ENCODE measurements at places on chromosomes 16 and 17.

- DNase-seq = no peak
Observed at GRCh38 chr17:34672176-34672785, 92.9 kb downstream of the TMEM132E start.

DNA sequence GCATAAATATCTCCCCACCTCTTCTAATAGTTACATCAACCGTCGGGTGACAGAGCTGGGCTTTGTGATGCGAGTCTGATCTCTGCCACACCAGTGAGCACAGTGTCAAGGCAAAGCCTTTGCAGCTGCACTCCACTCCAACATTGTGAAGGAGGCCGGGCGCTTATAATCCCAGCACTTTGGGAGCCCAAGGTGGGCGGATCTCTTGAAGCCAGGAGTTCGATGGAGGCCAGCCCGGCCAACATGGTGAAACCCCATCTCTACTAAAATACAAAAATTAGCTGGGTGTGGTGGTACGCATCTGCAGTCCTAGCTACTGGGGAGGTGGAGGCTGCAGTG lies 18.9 kb downstream of the CYB5D2 start:
- DNase-seq = no peak

- DNase-seq = peak; percentile 2
Observed at GRCh38 chr16:22938647-22939046, 124.7 kb downstream of the HS3ST2 start.

- DNase-seq = no peak
Observed at GRCh38 chr16:29784157-29784556, 6.1 kb downstream of the ZG16 start.

DNA sequence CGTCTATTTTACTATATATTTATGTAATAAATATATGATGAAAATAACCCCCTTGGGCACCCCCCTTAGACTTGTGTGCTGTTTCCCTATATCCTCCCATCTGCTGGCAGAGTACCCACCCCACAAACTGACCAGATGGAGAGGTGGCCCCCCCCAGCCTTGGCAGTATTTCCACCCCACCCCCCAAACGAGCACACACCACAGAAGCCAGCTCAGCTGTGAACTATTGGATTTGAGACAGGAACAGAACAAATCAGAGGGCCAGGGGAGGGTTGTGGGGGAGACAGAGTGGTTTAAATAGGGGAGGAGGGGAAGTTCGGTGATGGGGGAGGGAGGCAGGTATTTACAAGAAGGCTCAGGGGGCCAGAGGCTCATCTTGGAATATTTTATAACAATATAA lies 7.8 kb downstream of the NR1D1 start:
- DNase-seq = no peak

DNA sequence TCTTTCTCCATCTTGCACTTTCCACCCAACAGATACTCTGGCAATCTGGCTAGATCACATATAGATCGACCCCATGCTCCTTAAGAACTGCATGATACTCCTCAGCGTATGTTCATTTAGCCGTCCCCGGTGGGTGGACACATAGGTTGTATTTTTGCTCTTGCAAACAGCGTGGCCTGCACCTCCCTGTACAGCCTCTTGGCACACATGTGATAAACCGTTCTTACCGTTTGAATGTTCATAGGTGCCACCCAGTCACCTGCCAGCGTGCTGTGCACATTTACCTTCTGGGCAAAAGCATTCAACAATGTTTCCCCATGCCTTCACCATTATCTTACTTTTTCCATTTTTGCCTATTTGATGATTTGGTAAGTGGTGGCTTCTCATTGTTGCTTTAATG lies 6.2 kb downstream of the TNP2 start:
- no peak for DNase-seq

GRCh38 chr17:56150649-56151048 lies 2.6 kb upstream of the ANKFN1 start:
- DNase-seq = no peak

DNA sequence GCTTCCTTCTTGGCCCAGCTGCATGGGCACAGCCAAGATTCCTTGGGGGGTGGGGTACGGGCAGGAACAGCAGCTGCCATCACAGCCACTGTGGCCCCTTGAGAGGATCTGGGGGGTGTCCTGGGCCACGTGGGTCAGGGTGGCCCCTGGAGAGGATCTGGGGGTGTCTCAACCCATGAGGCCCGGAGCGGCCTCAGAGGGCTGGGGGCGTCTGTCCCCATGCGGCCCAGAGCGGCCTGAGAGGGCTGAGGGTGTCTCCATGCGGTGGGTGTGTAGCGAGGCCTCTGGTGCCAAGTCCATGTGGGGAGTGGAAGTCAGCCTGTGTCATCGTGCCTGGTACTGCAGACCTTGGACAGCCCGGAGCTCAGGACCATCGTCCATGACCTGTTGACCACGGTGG lies 13.7 kb downstream of the TSC2 start:
- no peak for DNase-seq

DNA sequence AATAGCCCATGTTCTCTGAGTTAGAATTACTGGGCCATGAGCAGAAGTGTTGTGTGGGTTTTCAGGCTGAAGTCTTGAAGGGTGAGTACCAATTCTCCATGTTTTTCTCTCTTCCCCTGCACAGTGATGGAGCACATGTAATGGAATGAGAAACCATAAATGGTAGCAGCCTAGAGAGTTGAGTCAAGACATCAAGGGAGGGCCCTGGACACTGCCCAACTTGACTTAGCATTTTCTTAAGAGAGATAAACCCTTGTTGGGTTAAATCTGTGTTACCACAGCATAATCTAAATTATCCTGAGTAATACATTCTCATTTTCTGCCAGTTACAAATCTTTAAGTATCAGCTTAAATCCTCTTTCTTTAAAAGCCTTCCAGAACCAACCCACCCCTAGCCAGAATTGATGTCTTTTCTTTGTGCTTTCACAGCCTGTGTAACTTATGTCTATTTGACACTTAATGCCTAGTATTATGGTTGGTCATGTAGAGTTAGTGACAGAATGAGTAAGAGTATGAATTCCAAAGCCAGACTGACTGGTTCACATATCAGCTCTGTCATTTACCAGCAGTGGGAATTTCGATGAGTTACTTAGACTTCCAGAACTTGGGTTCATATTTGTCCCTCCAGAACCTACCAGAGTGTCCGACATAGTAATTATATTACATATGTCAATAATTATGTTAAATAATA lies 27.0 kb upstream of the RGS9 start:
- no peak for DNase-seq

DNA sequence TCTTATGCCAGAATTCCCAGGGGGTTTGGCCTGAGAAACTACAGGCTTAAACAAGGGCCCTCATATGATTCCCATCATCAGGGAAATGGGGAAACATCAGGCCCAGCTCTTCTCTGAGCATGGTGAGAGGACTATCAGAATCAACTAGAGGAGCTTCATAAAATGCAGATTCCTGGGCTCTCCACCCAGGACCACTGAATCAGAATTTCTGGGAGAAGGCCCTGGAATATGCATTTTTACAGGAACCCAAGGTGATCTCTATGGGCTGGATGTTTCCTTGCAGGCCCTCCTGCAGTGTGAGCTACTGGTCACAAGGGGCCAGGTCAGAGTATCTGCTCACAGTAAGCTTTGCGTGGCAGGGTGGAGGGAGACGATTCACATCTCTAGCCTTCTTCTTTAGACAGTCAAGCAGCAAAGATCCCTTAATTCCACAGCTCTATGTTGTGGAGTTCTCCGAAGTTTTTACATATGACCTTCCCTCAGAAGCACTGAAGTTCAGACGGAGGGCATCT lies 38.8 kb upstream of the HOXB13 start:
- no peak for DNase-seq

- no peak for DNase-seq
Observed at GRCh38 chr16:67432506-67432890, 1.6 kb downstream of the HSD11B2 start.

All from MCF 10A (cell line).